NCI-H1694 treated with DMSO at 0.1 percent for 48 hours (cell line): ENCODE measurements at places on chromosomes 5 and 9.

GRCh38 chr5:9067154-9067553, 478.7 kb downstream of the SEMA5A start:
- no peak for DNase-seq

GRCh38 chr9:97892421-97892820, 29.9 kb downstream of the TRMO start:
- no peak for DNase-seq

DNA sequence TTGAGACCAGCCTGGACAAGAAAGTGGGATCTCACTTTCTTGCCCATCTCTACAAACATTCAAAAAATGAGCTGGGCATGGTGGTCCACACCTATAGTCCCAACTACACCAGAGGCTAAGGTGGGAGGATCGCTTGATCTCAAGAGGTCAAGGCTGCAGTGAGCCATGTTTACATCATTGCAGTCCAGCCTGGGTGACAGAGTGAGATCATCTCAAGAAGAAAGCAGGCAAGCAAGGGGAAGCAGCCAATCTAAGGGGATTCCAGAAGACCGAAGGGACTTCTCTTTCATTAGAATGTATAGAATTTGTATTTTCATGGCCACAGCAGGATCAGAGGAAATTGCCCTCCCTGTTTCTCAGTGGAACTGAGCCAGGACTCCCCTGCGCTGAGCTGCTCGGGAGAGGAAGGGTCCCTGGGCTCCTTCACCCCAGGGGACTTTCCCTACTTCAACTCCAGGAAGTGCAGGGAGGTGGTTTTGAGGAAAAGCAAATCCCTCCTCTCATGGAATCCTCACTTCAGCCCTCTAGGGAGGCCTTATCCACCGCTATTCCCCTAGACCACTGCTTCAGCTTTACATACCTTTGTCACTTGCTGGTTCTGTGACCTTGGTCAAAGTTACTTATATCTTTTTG, 12.1 kb downstream of the WWC1 start:
- no peak for DNase-seq

GRCh38 chr5:32625106-32625505, 39.7 kb downstream of the SUB1 start:
- no peak for DNase-seq

- peak; percentile 48 for DNase-seq
These were observed 440.1 kb upstream of the ADAMTS16 start for GRCh38 chr5:4700069-4700468.

GRCh38 chr5:5183189-5183699, 43.1 kb downstream of the ADAMTS16 start:
- DNase-seq, result no peak

DNA sequence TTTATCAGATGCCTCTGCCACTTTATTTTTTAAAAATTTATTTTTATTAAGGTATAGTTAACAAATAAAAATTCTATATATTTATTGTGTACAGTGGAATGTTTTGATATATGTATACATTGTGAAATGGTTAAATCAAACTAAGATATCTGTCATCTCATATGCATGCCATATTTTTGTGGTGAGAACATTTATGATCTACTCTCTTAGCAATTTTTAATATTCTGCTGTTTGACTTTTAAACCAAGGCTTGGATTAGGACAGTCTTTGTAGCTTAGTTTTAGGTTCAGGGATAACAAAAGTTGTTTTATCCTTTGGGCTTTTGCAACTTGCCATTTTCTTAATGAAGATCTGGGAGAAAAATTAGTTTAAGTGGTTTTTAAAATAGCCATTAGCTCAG, 46.0 kb upstream of the CDKN2B start:
- no peak for DNase-seq

DNA sequence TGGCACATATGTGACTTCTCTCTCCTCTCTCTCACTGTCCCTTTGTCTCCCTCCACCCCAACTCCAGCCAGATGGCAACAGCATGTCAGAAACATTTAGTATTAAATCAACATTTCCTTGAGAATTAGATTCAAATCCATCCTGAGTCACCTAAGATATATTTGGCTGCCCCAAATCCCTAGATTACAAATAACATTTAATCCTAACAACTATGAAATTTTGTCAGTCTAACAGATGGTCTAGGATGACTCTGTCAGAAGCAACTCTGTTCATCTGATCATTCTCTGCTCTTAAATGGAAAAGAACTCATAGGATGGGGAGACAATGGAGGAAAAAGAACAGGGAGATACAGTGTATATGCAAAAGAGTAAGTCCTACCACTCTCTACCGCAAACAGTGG, 201.2 kb downstream of the TSSK1B start:
- DNase-seq, result peak; percentile 10

GRCh38 chr5:135228222-135228621, 170.8 kb downstream of the MACROH2A1 start:
- DNase-seq, result no peak

GRCh38 chr5:108375768-108376167, 6.1 kb downstream of the FBXL17 start:
- no peak for DNase-seq

- no peak for DNase-seq
These were observed 124.4 kb downstream of the TENT4A start for GRCh38 chr5:6837519-6838110.

DNA sequence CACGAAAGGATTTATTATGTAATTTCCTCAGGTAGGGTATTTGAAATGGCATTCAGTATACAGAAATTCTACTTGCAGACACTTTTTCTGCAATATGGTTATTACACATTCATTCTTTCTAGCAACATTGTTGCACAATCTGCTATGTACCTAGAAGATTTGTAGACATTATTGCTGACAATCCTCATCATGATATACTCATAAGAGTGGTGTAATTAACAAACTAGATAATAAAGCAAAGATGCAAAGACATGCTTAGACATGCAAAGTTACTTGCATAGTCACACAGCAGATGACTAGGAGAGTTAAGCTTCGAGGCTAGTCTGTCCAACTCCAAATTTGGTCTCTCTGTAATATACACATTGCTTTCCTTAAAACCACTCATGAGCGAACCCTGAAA, 317.1 kb downstream of the ASTN2 start:
- DNase-seq, result no peak

DNA sequence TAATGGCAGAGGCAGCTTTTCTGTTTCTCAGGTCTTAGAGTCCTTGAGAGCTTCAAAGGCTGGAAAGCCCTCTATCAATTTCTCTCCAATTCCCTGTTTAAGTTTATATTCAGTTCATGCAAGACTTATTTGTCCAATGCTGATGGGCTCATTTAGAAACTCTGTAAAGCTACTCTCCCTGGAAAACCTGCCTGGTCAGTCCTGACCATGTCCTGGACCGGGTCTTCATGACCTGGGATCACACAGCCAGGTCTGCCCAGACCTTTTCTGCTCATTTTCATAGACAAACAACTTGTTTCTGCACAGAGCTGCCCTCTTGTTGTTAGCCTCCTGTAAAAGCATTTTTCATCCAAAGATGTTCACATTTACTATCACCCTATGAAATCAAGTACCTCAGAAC, 85.4 kb upstream of the TBCA start:
- DNase-seq, result no peak

DNA sequence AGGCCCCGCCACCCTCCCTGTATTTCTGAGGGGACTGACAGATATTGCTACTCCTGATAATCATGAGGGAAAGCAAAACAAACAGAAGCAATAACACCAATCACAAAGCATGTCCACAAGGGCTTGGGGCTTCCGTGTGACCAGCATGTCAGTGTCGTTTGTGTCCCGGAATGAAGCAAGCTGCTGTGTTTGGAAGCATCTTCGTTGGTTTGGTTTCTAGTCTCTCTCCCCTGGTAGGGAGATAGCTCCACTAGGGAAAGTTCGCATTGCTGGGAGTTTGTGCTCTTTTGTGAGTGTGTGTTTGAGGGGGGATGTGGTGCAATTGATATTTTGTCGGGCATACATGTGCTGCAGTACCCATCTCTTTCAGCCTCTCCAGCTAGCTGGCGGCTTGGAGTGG, 1.4 kb downstream of the GRIA1 start:
- no peak for DNase-seq

DNA sequence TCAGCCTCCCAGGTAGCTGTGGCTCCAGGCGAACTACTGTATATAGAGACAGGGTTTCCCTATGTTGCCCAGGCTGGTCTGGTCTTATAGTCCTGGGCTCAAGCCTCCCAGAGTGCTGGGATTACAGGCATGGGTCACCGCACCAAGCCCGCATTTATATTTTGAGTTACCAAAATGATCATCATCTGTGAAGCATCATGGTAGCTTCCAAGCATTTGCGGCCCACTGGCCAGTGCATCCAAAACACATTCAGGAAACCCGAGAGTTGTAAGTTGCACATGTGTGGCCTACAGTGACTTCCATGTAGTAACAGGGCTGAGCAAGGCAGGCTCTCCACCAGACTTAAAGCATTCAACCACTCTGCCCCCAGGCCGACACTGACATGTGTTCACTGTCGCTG, 2.3 kb downstream of the BRD3OS start:
- DNase-seq, result no peak

GRCh38 chr5:32087086-32088082, 86.7 kb downstream of the GOLPH3 start:
- no peak for DNase-seq

GRCh38 chr5:120326651-120327050, 137.4 kb upstream of the PRR16 start:
- no peak for DNase-seq

DNA sequence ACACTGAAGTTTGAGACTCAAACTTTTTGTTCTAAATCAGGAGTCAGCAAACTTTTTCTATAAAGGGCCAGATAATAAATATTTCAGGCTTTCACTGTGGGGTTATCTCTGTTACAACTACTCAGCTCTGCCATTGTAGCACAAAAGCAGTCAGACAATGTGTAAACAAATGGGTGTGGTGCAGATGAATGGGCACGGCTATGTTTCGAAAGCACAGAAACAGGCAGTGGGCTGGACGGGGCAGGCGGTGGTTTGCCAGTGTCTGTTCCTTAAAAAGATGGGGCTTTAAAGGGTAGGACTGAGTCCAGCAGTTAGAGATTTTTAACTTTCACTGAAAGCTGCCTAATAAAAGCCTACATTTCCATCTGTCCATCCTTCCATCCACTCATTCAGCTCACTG, 48.9 kb downstream of the PFDN1 start:
- no peak for DNase-seq

DNA sequence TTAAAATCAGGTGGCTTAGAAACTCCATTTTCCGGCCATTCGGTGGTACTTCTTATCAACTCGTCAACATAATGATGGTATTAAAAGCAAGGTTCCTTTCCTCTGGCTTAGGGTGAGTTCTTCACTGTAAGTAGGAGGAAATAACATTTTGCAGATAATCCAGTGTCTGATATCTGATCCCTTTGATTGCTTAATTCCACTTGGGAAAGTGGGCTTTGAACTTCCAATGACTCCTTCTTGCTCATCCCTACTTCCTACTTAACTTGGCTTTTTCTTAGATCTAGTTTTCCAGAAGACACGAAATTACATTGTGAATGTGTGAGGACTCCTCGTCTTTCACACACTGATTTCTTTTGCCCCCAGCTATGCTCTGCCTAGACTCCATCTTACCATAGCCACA, 31.5 kb downstream of the DDX31 start:
- no peak for DNase-seq

DNA sequence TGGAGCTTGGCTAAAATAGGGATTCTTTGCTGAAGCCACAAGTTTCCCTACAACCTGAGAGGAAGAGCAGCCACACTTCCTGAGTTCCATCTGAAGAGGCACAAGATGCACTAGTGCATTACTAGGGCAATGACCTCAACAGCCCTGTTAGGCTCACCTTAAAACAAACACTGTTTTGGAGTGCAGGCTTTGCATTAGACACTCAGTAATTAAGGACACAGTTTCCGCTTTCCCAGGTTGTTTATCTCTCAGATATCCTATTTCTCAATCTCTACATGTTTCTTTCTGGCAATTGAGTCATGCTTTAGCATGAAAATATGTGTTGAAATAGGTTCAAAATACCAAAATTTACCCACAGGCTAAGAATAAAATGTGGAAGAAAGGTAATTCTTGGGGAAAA, 34.2 kb downstream of the EMB start:
- DNase-seq, result no peak

DNA sequence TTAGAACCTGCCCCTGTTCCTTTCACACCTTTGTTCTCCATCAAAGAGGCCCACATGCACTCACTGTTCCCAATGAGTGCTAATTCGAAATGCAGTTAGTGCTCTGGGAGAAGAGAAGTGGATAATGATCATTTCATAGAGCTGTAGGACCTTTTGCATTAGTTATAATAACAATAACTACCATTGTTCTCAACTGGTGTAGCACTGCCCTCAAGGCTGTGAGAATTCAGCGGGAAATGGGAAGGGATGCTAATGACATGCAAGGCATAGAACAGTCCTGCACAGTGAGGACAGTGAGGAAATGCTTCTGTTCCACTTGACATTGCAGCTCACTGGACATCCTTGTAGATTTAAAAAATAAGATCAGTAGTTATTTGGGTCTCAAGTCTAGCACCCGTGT, 187.4 kb downstream of the FBXL7 start:
- no peak for DNase-seq

DNA sequence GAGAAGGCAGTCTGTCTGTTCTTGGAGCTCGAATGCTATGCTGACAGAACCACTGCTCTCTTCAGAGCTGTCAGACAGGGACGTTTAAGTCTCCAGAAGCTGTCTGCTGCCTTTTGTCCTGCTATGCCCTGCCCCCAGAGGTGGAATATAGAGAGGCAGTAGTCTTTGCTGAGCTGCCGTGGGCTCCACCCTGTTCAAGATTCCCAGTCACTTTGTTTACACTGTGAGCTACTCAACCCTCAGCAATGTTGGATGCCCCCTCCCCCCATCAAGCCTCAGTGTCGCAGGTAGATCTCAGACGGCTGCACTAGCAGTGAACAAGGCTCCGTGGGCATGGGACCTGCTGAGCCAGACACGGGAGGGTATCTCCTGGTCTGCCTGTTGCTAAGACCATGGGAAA, 344.2 kb downstream of the TMEM161B start:
- DNase-seq, result no peak

GRCh38 chr9:75432888-75433287, 344.6 kb downstream of the OSTF1 start:
- DNase-seq, result no peak

GRCh38 chr5:102866237-102866600, 111.1 kb downstream of the PAM start:
- DNase-seq, result peak; percentile 30

- DNase-seq, result no peak
These were observed 293.1 kb upstream of the CCNH start for GRCh38 chr5:87705876-87706275.
